CD8-positive, alpha-beta memory T cell (primary cell): ENCODE measurements at places on chromosomes 3 and 15.

DNA sequence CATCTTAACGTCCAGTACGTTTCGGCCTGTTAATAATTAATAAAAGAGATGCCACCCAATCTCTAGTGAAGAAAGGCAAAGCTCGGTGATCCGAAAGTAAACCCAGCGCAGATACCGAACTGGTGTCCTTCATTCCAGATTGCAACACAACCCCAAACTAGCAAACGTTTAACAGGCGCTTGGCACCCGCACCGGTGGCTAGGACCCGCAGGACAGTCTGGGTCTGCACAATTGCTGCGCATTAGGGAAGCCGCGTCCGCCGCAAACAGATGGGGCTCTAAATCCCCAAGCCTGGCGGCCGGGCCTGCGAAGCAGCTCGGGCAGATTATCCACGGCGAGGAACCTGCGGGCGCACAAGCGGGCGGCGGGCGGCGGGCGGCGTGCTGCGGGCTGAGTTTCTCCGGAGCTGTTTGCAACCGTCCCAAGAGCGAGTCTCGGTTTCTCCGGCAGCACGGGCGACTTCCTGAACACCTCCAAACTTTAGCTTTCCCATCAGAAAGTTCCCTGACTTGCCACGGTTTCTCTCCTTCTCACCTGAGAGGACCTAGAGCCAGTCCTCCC lies 112.1 kb upstream of the ICE2 start:
- DNase-seq: peak; percentile 38

DNA sequence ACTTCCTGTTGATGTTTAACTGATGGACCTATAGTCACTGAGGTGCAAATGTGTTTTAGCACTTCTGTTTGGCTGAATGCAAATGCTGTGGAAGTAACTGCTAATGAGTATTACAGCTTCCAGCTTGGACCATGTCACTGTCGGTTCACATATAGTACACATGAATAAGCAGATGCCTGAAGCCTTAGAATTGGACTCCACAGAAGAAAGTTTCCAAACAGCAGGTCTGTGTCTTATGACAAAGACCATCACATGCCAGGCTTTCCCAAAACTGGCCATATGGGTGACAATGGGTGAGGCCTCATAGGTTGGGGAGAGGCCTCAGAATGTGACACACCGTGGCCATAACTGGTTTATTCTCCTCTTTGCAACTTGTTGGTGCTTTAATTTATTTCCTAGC lies 241.8 kb downstream of the WNT5A start:
- DNase-seq: no peak

DNA sequence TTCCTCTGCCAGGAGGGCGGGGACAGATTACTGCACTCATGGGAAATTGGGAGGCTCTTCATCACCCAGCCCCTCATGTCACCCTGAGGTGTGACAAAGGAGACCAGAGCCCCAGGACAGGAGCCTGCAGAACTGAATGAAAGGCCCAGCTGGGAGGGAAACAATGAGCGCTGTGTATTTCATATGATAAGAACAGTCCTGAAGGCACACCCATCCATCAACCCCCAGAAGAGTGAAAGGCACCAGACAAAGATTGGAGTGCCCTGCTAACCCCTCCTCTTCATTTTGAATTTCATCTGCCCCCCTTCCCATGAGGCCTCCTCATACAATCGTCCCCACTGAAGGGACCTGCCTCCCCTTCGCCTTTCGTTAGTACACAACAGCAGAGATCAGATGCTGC lies 160.0 kb upstream of the PRICKLE2 start:
- no peak for DNase-seq

DNA sequence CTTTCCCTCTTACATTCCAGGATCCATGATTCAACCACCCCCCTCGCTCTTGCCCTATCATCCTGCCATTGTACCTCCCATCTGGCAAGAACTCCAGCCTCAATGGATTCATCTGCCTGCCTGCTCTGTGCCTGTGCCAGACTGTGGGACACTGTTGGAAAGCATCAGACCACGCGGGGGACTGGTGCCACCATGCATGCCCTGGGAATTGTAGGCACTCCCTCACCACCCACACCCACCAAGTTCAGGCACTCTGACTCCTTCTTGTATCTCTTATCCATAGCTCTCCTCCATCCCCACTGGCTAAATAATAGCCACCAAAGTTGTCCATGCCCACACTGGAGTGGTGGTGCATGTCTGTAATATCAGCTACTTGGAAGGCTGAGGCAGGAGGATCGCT lies 143.8 kb downstream of the TPRA1 start:
- DNase-seq: no peak

GRCh38 chr3:173440514-173440913 lies 43.0 kb downstream of the NLGN1 start:
- no peak for DNase-seq

- no peak for DNase-seq
These were observed 103.4 kb upstream of the FHIT start for GRCh38 chr3:61354604-61355003.

GRCh38 chr3:12870942-12871341 lies 29.6 kb upstream of the RPL32 start:
- DNase-seq: no peak

- DNase-seq: no peak
These were observed 31.1 kb upstream of the NR2E3 start for GRCh38 chr15:71779073-71779797.

- no peak for DNase-seq
These were observed 246.3 kb upstream of the UMPS start for GRCh38 chr3:124483915-124484470.

- no peak for DNase-seq
These were observed 158.8 kb downstream of the POLR2M start for GRCh38 chr15:57865294-57865693.

- peak; percentile 40 for DNase-seq
These were observed 737 bp upstream of the ITPR1 start for GRCh38 chr3:4492208-4493013.

DNA sequence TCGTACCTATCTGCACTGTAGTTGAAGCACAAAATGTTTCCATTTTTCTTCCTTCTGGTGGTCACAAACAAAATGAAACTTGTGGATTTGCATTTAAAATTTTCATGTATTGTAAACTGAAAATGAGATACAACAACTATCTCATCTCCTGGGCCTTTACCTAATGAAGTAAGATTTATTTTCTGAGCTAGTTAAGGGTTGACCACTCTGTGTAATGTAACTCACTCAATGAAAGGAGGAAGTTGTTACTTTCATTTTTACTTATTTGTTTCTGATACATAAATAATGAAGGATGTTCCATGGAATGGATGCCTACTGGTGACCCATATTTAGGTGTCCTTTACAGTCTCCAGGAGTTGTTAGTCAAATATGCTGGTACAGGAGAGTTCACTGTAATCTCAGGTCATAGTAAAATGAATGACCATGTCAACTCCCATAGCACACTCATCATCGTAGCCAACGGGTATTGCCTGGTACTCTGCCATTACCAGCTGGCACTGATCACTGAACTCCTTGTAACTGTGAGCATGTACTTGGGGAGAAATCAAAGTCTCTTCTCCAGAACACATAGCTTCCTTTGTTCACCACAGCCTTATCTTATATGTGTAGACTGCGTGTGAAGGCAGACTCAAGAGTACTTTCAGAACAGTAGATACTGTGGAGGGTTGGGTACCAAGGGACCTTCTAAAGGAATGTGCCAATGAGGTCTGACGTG lies 474.2 kb upstream of the ROBO2 start:
- no peak for DNase-seq

DNA sequence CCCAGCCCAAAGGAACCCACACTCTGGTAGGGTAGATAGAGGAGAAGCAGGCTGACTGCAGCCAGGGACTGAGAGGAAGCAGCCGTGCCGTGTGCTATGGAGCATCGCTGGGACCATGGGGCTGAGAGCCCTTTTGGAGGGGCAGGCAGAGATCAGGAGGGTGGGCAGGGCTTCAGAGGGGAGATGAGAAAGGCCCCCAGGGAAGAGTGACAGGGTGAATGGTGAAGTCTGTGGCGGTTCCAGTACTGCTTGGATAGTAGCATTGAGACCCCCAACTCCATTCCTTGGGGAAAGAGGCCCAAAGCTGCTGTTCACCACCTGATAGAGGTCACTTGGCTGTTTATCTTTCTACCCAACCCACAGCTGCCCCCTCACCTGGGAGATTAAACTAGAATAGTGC lies 80.0 kb upstream of the MRPS22 start:
- DNase-seq: no peak
